ENCODE measurements at places on chromosomes 2 and 18. TPM values are rescaled to one million over a fixed set of nuclear protein-coding genes. Genes with fewer than 3 reads are reported as not detected.

DNA sequence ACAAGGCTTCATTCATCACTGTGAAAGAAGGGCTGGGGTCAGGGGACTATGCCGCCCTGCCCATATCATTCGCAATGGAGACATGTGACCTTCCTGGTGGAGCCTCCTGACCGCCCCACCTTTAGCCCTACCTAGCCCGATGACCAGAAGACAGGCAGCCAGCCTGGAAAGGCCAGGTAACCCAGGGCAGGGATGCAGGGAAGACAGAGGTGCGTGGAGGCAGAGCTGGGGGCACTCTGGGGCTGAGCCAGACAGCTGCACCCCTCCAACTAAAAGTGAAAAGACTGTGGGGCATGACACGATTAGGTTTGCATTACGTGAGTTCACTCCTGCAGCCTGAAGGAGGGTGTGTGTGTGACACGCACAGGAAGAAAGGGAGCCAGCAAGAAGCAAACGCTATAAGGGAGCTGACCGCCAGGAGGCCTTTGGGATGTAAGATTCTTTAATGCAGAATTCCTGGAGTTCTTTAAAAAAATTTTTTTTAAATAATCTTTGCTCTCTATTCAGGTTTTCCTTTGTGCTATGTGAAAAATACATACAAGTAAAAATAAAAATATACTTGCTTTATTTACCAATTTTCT, 3.7 kb upstream of the HES6 start:
- H3K27ac ChIP-seq, result no peak overlapping the region
- H3K4me1 ChIP-seq, result peaks cover 3% of the 10 kb centered on the region
- DNase-seq, result no peak
- H3K27me3 ChIP-seq, result peaks cover 23% of the 10 kb centered on the region
- no peaks in the 10 kb centered on the region for H3K36me3 ChIP-seq

The NYAP2 gene
- total RNA-seq, result not detected

GRCh38 chr2:165002638-165003037, 47.3 kb upstream of the SLC38A11 start:
- DNase-seq, result no peak
- no peaks in the 10 kb centered on the region for H3K27me3 ChIP-seq
- H3K36me3 ChIP-seq, result no peaks in the 10 kb centered on the region
- H3K4me3 ChIP-seq, result no peak overlapping the region
- H3K4me1 ChIP-seq, result no peaks in the 10 kb centered on the region

GRCh38 chr2:45067859-45068570, 58.8 kb upstream of the SIX2 start:
- no peaks in the 10 kb centered on the region for H3K27me3 ChIP-seq
- DNase-seq, result no peak
- H3K4me3 ChIP-seq, result no peak overlapping the region
- no peak overlapping the region for H3K27ac ChIP-seq

DNA sequence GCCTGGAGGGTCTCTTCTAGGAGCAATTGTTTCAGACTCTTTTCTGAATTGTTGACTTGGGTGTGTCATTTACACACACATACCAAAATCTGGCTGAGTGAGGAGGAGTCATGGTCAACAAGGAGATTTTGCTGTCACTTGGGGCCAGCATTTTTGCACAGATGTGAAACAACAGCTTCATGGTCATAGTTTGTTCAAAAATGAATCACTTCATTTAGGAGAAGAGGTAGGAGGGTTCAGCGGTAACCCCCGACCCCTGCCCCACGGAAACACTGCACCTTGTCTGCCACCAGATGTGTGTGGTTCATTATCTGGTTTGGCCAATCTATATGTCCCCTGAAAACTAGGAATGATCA, 42.2 kb downstream of the LBH start:
- H3K36me3 ChIP-seq, result no peaks in the 10 kb centered on the region
- no peak overlapping the region for H3K4me3 ChIP-seq
- no peak overlapping the region for H3K27ac ChIP-seq
- H3K4me1 ChIP-seq, result no peaks in the 10 kb centered on the region
- no peaks in the 10 kb centered on the region for H3K27me3 ChIP-seq
- DNase-seq, result no peak

The LONRF2 gene
- total RNA-seq, result 0.42 TPM

GRCh38 chr2:219627103-219628100, at the start of gene SLC4A3:
TSS of gene SLC4A3 (plus strand) at chr2:219627630. CDS start at chr2:219627993, 363 bp downstream.
- no peaks in the 10 kb centered on the region for H3K36me3 ChIP-seq
- DNase-seq, result no peak
- H3K4me1 ChIP-seq, result no peaks in the 10 kb centered on the region
- peaks cover 10% of the 10 kb centered on the region for H3K27me3 ChIP-seq
- H3K4me3 ChIP-seq, result peak within 1 kb of the TSS; percentile 31
- H3K27ac ChIP-seq, result no peak within 1 kb of the TSS

All from H1 (cell line).